Upper lobe of right lung (tissue), 1 donor: ENCODE measurements at places on chromosomes 2 and 18. TPM values are rescaled to one million over a fixed set of nuclear protein-coding genes. Genes with fewer than 3 reads are reported as not detected.

Gene ZRANB3
- 4.1 TPM for total RNA-seq

Gene REG1B
- not detected for total RNA-seq

Gene ESCO1
- total RNA-seq, result 15.4 TPM

DNA sequence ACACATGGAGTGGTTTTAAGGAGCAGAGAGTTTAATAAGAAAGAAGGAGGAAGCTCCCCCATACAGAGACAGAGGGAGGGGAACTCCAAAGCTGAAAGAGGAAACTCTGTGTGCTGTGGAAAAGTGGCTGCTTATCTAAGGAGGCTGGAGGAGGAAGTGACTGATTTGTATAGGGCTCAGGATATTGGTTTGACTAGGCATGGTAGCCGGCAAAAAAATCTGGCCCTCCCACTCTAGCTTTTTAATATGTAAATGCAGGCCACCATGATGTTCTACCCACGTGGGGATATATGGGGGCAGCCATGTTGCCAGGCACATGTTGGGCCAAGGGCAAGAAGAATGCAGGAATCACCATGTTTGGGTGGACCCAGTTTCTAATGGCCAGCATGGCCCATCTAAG, 64.3 kb downstream of the HNMT start:
- DNase-seq, result no peak

DNA sequence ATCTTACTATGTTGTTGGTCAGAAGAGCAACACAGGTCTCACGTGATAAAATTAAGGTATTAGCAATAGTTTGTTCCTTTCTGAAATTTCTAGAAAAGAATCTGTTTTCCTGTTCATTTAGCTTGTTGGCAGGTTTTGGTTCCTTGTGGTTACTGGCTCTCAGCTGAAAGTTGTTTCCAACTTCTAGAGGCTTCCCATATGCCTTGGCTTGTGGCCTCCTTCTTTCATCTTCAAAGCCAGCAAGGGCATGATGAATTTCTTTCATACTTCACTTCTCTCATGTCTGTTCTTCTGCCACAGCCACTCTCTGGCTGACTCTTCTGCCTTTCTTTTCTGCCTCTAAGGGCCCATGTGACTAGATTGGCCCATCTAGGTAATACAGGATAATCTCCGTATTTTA, 193.7 kb downstream of the TRIB2 start:
- no peak for DNase-seq

DNA sequence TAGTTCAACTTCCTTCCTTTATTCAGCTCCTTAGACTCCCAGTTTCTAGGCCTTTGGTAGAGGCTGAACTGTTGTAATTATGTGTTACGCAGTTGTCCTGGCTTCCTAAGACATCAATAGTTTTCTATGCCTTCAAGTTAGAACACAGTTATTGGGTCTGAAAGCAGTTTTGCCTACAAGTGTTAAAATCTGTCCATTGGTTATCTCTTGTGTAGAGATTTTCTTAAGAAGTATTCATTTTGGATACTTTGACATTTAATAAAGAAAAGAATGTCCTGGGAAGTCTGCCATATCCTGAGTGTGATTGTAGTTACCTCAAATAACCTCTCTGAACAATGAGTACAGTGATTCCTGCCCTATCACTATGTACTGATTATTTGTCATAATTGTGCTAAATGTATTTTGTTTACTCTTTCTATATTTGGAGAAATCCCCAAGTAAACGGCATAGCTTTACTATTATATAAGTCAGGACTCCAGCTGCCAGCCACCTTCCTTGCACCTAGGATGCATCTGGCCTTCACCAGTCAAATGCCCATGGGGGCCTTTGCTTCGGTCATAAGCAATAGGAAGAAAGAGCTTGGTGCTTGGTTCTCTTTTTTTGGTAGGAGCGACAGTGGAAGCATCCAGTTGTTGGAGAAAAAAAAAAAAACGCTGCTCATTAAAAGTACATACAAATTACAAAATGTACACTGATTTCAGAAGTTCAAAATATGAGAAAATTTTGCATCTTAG, 449.5 kb upstream of the PKDCC start:
- DNase-seq, result no peak

GRCh38 chr18:48896326-48896874, 54.4 kb downstream of the SMAD7 start:
- DNase-seq, result no peak

DNA sequence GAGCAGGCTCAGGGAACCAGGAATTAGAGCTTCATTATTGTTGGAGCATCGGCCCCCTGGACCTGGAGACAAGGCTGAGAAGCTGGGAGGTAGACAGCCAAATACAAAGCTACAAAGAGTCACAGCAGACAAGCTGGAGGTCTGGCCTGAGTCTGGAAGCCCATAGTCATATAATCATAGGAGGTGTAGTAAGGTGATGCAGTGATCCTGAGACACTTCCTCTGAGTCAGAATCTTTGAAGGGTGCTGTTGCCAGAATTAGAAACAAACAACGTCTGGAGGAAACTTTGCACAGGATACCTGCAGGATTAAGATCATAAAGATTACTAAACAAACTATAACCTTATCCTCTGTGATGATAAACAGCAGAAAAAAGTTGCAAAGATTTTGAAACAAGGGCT, 213.8 kb downstream of the DSC3 start:
- DNase-seq, result no peak

DNA sequence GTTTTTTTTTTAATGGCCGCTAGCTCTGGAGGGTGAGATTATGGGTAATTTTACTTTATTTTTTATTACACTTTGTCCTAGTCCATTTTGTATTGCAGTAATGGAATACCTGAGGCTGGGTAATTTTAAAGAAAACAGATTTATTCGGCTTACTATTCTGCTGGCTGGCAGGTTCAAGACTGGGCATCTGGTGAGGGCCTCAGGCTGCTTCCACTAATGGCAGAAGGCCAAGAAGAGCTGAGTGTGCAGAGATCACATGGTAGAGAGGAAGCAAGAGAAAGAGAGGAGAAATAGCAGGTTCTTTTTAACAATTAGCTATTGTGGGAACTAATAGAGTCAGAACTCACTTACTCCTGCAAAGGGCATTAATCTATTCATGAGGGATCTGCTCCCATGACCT, 52.4 kb upstream of the ARHGAP28 start:
- no peak for DNase-seq

DNA sequence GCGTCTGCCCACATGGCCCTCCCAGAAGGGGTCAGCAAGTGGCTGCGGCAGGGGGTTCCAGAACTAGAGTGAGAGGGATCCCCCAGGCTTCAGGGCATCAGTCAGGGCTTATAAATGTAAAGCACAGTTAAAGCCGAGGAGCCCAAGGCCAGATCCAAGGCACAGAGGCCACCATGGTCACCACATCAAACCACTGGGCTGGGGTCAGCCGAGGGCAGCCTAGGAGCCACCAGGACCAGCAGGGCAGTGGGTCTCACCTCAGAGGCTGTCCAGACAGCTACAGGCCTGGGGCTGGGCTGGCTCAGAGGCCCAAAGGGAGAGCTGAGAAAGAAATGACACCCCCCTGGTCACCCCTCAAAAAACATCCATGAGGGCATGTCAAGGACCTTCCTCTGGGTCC, 188.5 kb downstream of the INHBB start:
- DNase-seq, result no peak
